ENCODE measurements at places on chromosomes 2 and 18. TPM values are rescaled to one million over a fixed set of nuclear protein-coding genes. Genes with fewer than 3 reads are reported as not detected.

DNA sequence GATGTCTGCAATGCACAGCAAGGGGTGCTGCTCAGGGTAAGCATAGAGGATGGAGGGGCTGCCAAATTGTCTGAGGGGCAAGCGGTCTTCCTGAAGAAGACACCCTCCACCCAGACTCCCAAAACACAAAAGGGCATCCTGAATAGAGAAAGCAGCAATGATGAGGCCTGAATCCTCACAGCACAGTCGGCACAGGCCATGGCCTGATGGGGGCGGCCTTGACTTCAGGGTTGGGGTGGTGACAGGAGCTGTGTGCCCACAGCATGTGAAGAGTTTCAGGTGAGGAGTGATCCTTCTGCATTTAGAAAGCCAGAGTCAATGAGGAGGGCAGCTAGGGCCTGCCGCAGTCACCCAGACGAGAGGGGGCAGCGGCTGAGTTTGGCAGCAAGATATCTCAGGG lies 159.4 kb downstream of the GALNT14 start:
- DNase-seq = no peak

DNA sequence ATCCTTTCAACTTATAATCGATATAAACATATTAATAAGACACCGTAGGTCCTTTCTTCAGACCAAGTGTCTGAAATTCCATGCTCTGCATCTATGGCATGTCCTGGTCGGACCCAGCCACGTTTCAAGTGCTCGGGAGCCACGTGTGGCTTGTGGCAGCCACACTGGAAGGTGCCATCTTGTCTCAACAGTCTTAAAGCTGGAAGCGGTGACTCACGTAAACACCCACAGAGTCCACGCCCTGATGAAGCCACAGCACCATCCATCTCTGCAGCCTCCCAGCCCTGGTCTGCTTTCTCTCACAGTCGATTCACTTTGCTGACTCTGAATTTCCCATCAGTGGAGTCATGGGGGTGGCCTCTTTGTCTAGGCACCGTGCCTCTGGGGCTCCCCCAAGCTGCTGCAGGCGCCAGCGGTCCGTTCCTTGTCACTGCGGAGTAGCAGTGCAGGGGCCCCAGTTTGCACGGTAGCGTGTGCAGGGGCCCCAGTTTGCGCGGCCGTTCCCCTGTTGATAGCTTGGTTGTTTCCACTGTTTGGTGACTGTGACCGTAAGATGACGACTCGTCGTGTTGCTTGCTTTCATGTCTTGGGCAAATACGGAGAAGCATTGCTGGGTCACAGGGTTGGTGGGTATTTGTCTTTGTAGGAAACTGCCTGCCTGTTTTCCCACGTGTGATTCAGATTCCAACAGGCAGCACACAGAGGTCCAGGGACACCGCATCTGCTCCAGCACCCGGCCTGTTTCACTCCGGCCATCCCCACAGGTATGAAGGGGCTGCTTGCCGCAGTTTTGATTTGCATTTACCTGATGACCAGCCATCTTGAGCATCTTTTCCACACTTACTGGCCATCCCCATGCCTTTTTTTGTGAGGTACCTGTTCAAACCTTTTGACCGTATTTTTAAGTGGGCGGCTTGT lies 240.3 kb downstream of the HDAC4 start:
- peak; percentile 7 for DNase-seq

- DNase-seq = peak; percentile 72
These were observed 83.9 kb downstream of the STPG4 start for GRCh38 chr2:47070920-47071824.

GRCh38 chr2:37665043-37665442 lies 6.4 kb downstream of the CDC42EP3 start:
- no peak for DNase-seq

DNA sequence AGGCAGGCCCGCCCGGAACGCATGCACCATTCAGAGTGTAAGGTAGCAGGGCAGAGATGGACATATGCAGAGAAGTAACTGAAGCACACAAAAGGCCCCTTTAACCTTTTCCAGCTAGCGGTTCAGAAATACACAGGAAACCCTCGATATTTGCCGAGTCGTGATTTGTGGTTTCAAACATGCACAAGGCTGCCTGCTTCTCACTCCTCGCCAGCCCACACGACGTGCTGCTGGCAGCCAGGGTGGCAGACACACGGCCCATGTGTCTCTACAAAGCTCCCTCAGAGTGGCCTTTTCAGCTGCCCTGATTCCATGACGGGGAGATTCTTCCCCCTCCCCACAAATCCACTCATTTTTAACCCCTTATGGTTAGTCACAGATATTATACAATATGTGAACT lies 23.6 kb downstream of the ZBTB7C start:
- no peak for DNase-seq

- DNase-seq = no peak
These were observed 10.7 kb upstream of the GBX2 start for GRCh38 chr2:236178890-236179235.

DNA sequence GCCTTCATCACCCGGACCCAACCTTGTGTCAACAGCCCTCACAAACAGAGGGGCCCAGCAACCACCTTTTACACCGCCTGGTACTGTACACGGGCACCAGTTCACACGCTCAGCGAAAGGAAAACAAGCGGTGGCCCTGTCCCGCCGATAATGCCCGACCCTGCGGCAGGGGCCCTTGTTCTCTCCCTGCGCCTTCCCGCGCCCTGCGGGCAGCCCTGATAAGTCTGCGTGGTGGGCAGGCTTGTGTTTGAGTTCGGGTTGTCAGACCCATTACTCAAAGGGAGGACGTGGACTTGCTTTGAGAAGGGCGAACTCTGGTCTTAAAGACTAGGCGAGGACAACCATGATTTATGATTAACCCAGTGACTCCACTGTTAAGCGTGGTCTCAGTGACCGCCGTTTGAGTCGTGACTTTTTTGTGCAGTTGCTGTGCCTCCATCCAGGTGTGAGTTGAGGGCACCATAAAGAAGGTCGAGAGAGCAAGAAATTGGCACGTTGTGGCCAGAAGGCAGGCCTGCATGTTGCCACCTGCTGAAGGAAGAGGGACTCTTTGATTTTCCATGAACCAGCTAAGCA lies 167.4 kb upstream of the GATA6 start:
- DNase-seq = no peak

GRCh38 chr2:35081001-35081621 lies 1274.5 kb upstream of the CRIM1 start:
- no peak for DNase-seq

DNA sequence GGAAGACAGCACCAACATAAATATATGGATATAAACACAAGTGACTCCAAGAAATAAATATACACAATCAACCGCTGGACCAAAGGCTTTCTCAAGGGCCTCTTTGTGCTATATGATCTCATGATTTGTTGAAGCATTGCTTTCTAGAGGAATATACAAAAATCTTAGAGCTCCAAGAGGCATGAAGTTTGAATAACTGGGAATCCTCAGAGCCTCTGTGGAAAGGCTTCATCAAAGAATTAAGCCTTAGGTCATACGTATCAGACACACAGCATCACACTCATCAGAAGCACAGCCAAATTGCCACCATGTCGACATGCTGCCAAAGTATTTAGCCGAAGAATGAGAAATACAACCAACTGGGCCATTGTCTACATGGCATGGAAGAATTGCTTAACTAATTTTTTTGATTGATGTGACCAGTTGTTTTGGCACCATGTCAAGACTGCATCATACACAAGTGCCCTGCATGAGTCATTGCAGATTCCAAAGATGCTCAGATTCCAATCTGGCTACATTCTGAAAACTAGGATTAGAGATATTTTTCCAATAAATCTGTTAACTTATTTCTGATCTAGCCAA lies 860.6 kb upstream of the ZEB2 start:
- DNase-seq = no peak

DNA sequence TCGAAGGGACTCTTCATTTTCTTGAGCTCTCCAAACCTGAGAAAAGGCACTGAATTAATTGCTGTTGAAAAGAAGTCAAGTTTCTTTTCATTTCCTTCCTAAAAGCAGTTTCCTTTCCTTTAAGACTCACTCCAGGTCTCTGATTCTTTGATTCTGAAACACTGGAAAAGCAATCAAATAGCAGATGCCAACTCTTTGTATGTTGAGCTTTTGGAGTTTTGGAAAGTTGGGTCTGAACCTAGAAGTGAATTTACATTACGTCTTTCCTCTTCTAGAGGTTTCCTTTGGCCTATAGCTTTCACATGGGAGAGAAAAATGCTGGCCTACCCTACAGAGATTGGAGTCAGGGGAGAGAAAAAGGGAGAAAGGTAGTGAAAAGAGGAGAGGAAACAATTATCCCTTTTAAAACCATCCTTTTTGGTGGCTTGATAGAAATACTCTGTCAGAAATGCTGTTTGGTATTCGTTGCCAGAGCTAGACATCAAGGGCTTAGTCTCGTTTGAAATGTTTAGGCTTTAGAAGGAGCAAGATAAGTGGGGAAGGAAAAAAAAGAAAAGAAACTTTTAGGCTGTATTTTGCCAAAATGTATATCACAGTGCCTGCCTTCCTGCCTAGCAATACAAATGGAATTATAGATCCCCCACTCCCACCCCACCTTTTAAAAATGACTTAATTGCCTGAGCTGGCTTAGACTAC lies 187.7 kb downstream of the PRPF40A start:
- no peak for DNase-seq

DNA sequence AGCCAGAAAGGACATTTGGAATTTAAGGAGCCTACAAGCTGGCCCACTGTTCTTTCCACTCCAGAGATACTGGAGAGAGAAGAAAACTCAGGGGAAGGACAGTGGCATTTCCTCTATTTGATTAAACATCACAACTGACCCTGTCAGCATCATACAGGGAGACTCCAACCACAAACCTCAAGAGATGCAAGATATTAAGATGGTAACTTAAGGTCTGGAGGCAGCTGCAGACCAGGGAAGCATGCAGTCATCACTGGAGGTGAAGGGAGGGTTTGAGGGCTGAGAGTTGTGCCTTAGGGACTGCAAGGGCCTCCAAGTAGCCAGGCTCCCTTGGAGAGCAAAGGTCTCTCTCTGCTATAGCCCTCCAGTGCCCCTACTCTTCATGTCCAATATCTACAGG lies 67.4 kb downstream of the RNF152 start:
- DNase-seq = no peak

GRCh38 chr18:10511236-10511635 lies 14.6 kb upstream of the NAPG start:
- no peak for DNase-seq

DNA sequence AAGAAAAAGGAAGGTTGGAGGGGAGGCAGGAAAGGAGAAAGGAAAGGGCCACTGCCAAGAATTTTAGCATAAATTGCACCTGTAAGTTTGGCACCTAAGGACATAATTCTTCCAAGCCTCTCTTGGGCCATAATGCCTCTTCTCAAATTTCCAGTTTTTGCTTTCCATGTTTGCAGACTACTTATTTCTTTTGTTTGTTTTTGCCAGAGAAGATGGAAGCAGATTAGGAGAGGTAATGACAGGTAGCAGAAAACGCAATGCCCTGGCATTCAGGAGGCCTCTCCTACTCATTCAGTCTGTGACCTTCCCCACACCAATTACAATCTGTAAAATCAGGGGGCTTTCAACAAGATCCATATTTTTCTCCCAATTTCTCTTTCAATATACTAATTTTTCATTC lies 56.8 kb downstream of the MRPL33 start:
- DNase-seq = no peak

DNA sequence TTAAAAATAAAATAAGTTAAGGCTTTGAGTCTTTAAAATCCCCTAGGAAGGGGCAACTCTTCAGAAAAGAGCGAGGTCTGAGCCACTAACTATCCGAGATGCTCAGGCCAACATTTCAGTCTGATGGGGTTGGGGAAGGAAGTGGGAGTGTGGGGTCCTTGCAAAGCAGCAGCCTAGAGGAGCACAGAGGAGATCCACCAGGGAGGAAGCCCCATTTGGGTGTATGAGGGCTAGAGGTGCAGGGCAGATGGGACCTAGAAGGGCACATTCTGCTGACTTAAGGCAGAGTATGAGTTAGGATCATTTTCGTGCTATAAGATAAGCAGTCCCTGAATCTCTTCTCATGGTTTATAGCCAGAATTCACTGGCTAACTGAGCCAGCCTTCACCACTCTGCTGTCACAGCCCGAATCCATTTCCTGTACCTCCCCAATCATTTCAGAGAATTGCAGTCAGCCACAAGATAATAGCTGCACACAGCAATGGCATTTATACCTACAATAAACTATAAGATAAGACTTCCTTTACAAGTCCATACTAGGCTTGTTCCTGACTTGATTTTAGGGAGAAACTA lies 37.0 kb downstream of the MRPL30 start:
- no peak for DNase-seq

GRCh38 chr2:68931149-68931711 lies 21.5 kb downstream of the GKN2 start:
- no peak for DNase-seq

DNA sequence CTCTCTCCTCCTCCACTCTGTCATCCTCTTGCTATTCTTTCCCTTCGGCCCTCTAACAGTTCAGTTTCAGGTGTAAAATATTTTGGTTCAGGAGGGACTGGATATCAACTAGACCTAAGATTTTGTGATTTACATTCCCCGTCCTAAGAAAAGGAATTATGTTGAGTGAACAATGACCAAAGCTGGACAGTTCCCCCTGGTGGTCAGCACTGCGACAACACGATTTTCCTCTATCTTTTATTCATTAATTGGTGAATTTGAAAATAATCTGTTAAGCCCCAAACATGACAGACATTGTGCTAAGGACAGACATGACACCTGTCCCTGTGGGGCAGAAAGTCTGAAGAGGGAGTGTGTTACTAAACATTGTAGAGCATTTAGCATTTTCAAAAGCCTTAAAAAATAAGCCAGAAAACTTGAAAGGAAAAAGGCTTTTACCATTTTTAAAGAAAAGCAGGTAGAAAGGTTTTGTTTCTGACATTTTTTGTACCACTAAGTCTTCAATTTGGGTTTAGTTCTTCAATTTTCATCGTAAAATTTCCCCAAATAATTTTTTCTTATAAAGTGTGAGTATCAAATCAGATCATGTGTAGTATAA lies 28.4 kb upstream of the GTF2A1L start:
- peak; percentile 50 for DNase-seq

DNA sequence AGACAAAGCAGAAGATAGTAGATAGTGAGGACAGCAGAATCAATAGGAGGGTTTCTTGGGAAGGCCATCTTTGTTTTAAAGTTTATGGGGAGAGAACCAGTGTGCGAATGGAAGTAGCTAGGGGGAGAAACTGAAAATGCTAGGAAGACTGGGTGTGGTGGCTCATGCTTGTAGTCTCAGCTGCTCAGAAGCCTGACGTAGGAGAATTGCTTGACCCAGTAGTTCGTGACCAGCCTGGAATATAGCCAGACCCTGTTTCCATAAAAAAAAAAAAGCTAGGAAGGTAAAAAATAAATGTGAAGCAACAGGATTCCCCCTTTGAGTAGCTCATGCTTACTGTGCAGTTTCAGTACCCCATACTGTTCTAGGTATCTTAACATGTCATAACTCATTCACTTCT lies 19.2 kb upstream of the DRC1 start:
- DNase-seq = no peak

DNA sequence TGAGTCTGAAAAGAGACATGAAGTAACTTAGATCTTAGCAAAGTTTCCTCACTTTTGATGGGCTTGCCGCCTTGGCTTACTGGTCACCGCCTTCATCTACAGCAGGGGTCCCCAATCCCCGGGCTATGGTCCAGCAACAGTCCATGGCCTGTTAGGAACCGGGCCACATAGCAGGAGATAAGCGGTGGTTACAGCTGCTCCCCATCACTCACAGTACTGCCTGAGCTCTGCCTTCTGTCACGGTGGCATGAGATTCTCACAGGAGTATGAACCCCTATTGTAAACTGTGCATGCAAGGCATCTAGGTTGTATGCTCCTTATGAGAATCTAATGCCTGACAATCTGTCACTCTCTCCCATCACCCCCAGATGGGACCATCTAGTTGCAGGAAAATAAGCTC lies 72.9 kb downstream of the BIN1 start:
- no peak for DNase-seq

Gene C2orf66
- not detected for total RNA-seq

Gene PID1
- 35.3 TPM for total RNA-seq

Gene SIX3
- total RNA-seq = not detected

Gene ARHGEF4
- 11.3 TPM for total RNA-seq

Gene ALPI
- total RNA-seq = not detected

Gene SNRPD1
- total RNA-seq = 35.8 TPM

Data from uterus (tissue), 4 donors.